ENCODE measurements at places on chromosomes 5 and 9.

DNA sequence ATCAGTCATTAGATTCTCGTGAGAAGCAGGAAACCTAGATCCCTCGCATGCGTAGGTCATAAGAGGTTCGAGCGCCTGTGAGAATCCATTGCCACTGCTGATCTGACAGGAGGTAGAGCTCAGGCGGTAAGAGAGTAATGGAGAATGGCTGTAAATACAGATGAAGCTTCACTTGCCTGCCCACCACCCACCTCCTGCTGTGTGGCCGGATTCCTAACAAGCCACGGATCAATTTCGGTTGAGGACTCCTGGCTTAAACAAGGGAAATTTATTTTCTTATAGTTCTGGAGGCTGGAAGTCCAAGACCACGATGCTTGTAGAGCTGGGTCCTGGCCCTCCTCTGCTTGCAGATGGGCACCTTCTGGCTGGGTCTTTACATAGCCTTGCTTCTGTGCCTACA, 200.4 kb downstream of the PCSK5 start:
- no peak for DNase-seq

GRCh38 chr9:5518937-5519319, 8.6 kb downstream of the PDCD1LG2 start:
- peak; percentile 32 for DNase-seq

GRCh38 chr9:119167876-119168275, 201.4 kb downstream of the BRINP1 start:
- DNase-seq = no peak

- DNase-seq = no peak
These were observed 8.3 kb upstream of the TGFBI start for GRCh38 chr5:136020383-136021015.

GRCh38 chr5:95934207-95934804, 27.3 kb downstream of the ELL2 start:
- DNase-seq = no peak

DNA sequence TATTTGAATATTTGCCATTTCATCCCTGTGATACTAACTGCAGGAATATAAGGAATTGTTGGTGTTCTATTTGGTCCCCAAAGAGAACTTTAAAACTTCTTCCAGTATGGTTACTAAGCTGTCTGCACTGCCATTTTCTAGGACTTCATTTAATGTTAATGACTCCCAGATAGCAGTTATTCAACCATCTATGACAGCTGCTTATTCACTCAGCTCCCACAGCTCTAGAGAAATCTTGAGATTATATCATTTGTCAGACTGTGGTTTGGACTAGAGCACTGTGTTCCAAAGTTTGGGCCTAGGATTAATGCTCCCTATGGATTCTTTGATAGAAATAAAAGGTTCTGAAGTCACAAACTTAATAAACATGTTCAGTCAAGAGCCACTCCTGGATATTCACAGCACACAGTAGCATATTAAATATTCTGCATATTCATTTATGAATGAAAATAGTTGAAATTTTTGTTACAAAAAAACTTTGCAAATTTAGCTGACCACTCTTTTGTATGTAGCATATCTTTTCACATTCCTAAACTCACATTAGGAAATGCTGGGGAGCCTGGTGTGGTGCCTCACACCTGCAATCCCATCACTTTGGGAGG, 173.7 kb downstream of the NFIB start:
- no peak for DNase-seq

DNA sequence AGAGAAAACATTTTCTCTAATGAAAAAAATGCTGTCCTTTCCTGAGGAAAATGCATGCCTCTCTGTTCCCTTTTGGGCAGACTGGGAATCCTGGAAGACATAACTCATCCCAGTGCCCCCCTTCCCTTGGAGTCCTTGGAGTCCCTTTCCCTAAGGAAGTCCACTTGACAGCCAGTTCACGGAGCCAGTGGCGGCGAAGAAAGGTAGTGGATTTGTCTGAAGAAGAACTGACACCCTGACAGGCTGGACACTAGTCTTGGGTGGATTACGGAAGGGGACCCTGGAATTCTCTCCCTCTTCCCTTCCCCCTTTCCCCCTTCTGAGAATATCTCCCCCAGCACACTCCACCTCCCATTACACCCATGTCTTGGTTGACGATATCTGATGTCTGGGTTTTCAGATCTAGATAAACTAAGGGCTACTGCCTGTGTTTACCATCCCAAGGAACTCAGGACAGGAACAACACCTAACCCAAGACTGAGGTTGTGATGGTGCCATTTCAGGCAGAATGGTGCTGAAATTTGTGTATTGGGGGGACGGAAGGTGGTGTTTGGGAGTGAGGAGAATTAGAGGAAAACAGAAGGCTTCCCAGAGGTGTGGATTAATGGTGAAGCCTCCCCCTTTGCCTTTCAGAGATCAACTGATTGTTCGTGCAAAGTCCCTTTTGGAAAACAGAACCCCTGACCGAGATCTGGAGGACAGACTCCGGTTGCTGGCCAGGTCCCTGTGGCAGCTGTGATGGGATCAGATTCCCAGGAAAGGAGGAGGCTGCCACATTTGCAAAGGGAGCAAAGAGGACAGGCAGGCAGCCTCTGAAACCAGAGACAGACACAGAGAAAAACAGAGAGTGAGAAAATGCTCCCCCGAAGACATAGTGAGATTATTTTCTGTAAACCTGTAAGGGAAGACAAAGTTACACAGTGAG, 704 bp downstream of the SPARC start:
- no peak for DNase-seq
